ENCODE measurements at places on chromosomes 6 and 20.

GRCh38 chr20:38373231-38373867 is 27.1 kb downstream of the LBP start:
- DNase-seq, result no peak

GRCh38 chr6:39901670-39902069 is 32.6 kb downstream of the MOCS1 start:
- DNase-seq, result no peak

GRCh38 chr6:137237413-137238170 is 18.4 kb upstream of the IFNGR1 start:
- DNase-seq, result no peak

- DNase-seq, result no peak
These were observed 109.3 kb downstream of the RNF144B start for GRCh38 chr6:18496462-18496861.

- no peak for DNase-seq
These were observed 166.1 kb upstream of the TNFAIP3 start for GRCh38 chr6:137700751-137701477.

DNA sequence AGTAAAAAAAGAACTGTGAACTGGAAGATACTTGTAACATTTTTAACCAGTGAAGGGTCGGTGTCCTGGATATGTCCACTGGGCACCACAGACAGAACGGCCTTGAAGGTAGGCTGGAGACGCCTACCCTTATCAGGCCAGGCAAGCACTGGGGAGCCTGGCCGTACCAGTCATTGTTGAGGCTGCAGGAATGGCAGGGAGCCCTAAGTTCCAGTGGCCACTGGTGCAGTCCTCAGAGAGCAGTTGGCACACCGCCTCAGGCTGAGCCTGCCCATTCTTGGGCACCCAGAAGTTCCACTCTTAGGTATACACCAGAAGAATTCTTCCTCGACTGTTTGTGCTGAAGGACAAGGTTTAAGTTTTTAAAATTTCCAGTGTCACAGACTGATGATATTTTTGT is 20.5 kb downstream of the DNAJC5 start:
- no peak for DNase-seq

DNA sequence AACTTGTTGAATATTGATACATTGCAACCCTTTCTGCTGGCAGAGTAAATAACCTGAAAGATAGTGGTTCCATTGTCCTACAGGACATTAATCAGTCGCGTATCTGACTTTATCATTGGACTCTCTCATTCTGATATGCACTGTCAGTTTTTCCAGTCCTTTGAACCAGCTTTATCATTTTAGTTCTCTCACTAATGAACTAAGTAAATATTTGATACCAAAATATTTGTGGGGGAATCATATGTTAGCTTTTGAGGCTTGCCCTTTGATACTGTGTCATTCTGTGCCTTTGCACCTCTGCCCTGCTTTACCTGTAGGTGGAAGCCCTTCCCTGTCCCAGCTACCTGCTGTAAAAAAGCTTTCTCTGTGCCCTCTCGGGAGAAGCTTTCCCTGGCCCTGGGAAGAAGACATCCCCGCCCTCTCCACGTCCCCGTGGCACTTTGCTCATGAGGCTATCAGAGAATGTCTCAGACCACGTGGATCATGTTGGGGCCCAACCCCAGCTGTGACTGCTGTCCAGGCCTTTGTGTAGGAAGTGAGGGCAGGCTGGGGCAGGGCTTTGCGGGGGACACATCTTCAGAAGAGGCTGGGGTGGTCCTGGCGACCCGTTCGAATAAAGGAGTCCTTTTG is 117.8 kb upstream of the NXT1 start:
- DNase-seq, result no peak

DNA sequence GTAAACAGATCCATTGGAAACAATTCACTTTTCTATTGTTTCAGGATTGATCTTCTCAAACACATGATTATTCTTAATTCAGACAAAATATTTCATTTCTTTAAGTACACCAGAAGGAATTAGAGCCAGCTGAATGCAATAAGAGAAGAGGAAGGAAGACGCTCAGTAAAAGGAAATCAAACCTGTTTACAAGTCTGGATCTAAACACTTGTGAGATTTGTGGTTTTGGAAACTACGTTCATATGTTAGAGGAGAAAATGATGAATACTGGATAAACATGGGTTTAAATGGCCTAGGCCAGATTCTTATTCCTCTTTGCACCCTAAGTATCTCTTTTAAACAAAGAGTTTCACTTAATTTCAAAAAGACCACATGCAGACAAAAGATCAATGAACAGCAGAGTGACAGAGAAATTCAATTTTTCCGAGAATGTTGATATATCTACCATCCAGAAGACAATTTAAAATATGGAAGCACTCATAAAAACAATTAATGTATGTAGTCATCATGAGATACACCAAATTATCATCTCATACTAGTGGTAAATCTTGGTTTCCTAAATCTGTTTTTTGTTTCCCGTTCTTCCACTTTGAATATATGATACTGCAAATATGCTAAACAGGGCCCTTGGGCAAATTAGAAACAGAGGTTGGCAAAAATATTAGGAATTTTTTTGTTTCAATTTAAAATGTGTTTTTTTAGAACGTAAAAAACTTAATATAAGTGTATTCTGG is 703.5 kb upstream of the CITED2 start:
- no peak for DNase-seq

GRCh38 chr6:56037601-56038000 is 162.2 kb upstream of the BMP5 start:
- no peak for DNase-seq

- DNase-seq, result peak; percentile 94
These were observed 45.4 kb downstream of the MYH7B start for GRCh38 chr20:35000922-35001595.

Measured in chondrocyte (in vitro differentiated cells).